ENCODE measurements at places on chromosomes 4 and X. TPM values are rescaled to one million over a fixed set of nuclear protein-coding genes. Genes with fewer than 3 reads are reported as not detected.

The SASH3 gene
- total RNA-seq, result 20.4 TPM

The TRIM75 gene
- total RNA-seq, result not detected

The BEX4 gene
- 30.6 TPM for total RNA-seq

DNA sequence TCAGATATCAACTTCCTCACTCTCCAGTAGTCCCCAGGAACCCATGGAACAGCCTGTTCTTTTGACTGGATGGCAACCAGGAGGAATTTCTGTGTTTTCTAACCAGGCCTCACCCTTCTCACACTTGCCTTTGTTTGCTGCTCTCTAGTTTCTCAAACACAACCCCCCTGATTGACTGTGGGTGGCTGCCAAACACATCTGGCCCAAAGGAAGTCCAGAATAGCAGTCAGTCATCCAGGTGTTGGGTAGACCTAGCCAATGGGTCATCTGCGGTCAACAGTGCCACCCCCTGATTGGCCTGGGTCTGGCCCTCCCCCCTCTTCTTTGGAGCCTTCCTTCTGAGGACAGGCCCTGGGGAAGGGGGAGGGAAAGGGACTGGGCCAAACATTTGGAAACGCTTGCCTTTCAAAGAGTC is 53.7 kb downstream of the MSX1 start:
- peak; percentile 78 for DNase-seq

DNA sequence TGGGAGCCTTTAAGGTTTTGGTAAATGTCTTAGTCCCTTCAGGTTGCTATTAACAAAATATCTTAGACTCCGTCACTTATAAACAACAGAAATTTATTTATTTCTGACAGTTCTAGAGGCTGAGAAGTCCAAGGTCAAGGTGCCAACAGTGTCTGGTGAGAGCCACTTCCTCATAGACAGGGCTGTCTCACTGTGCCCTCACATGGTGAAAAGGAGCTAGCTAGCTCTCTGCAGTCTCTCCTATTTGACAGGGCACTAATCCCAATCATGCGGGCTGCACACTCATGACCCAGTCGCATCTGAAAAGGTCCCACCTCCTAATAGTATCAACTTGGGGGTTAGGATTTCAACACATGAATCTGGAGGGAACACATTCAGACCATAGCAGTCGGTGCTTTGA is 63.4 kb upstream of the KLF3 start:
- DNase-seq, result no peak

GRCh38 chrX:53050841-53051240 is 2.3 kb downstream of the GPR173 start:
- DNase-seq, result no peak

DNA sequence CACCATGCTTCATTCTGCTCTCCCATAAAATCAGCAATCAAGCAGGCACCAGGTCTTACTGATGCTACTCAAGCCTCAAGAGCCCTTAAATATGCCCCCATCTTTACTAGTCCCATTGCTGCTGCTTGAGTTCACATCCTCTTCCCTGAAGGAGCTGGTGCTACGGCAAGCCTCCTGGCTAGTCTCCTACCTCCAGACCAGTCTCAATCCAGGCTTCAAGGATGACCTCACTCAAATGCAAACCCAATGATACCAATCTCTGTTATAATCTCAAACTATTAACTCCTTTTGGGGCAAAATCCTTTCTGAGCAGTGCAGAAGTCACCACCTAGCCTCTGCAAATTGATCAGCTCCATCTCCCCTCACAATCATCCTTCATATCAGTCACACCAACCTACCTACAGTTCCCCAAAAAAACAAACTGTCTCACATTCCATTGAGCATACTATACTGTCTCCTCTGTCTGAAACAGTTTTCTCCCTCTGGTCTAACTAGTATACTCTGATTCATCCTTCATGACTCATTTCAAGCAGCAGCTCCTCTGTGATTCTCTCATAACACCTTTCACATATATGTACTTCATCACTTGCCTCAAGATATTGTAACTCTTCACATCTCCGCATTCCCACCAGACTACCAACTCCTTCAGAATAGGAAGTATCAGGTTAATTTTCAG is 30.0 kb downstream of the PAPSS1 start:
- DNase-seq, result no peak

Measured in tibial nerve (tissue), 4 donors.